ENCODE measurements at places on chromosomes 16 and 17.

DNA sequence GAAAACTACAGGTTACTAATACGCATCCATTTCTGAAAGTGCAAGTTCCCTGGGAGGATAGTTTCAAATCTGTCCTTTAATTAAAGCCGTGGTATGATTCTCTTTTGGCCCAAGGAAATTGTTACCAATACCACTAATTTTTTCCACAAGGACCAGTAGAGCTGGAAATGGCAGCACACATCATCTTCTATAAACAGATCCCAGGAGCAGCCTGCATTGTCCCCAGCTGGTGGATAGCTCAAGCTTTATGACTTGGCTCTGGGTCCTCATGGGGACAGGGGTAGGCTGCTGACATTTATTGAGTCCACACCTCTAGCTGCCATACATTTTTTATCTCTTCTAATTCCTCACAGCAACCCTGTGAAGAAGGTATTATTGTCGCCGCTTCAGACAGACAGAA lies 35.8 kb upstream of the BHLHA9 start:
- DNase-seq, result no peak

DNA sequence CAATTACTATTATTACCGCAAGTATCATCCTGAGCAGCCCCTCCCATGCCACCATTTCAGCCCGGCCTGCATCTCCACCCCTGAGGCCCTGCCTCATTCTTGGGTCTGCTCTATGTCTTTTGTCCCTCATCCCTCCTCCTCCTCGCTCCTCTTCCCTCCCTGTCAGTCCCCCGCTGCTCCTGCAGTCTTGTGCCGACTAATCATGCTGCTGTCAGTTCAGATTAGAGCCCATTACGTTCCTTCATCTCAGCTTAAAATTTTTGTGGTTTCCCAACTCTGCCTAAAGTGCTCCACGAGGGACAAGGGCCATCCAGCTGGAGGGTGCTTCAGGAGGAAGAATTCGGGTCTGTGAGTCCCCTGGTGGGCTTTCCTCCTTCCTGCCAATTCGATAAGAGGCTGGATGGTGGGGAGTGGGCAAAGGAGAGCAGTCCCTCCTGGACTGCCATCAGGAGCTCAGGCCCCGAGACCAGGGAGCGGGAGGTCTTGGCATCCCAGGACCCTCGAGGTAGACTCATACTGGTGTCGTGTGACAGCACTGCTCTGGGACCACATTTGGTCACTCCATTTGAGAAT lies 32.9 kb upstream of the GOSR2 start:
- peak; percentile 47 for DNase-seq

- no peak for DNase-seq
Measured at GRCh38 chr17:59954856-59955255, 9.7 kb downstream of the RNFT1 start.

- no peak for DNase-seq
Measured at GRCh38 chr17:1920948-1921351, 91.1 kb downstream of the RPA1 start.

- DNase-seq, result no peak
Measured at GRCh38 chr17:57766318-57766943, 21.3 kb upstream of the CCDC182 start.

DNA sequence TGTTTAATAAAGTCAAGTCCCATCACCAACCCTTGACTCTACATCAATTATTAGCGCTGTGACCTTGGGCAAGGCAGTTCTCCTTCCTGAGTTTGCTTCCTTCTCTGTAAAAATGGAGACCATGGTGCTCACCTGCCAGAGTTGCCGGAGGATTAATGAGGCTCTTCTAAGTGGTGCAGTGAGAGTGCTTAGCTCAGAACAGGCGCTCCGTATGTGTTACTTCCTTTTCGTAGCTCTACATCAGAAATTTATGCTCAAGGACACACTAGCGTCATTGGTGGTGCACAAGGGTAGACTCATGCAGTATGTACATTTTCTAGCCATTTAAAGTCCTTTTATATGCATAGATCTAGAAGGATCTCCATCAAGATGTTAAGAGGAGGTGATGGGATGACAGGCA lies 17.4 kb upstream of the CMIP start:
- DNase-seq, result peak; percentile 47

- no peak for DNase-seq
Measured at GRCh38 chr17:56432443-56432842, 161.1 kb upstream of the NOG start.

DNA sequence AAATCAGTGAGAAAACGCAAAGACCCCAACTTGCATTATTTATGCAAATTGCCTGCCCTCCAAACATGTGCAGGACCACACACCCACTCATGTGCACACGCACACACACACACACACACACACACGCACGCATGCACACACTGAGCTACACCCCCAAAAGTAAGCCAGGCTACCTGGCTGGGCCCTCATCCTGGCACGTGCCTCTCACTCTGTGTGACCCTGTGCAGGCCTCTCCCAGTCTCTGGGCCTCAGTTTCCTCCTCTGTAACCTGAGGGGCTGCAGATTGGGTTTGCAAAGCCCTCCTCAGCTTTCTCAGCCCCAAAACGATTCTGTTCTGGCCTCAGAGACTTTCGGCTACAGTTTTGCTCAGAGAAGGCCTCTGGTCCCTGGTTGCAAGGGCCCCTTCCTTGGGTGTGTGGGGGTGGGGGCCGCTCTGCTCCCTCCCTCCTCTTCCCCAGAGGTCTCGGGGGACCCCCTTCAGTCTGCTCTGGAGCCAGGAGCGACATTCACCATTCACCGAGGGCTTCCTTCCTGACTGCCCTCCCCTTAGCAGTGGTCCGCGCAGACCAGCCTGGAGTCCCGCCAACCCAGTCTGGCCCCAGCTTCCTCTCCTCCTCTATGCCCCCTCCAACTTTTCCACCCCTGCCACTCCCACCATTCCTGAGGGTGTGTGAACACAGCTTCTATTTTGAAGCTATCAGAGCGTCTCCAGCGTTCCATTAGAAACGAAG lies 5.4 kb upstream of the PIK3R6 start:
- no peak for DNase-seq

- no peak for DNase-seq
Measured at GRCh38 chr16:54090602-54091001, 196.0 kb downstream of the IRX3 start.

- no peak for DNase-seq
Measured at GRCh38 chr17:59520251-59520650, 45.2 kb upstream of the DHX40 start.

DNA sequence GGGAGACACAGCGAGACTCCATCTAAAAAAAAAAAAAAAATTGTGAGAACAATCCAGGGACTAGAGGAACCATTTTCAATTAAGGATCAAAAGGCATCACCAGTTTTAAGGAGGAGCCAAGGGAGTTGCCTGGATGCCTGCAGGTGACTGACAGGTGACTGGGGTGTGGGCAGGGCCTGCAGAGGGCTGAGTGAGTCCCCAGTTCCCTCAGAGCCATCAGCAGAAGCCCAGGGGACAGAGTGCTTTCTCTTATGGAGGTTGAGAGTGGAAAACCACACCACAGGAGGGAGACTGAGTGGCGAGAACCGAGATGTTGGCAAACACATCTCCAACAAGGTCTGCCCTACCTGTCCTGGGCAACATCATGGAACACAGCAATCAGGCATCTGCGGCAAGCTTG lies 27.1 kb upstream of the CREBBP start:
- DNase-seq, result no peak

DNA sequence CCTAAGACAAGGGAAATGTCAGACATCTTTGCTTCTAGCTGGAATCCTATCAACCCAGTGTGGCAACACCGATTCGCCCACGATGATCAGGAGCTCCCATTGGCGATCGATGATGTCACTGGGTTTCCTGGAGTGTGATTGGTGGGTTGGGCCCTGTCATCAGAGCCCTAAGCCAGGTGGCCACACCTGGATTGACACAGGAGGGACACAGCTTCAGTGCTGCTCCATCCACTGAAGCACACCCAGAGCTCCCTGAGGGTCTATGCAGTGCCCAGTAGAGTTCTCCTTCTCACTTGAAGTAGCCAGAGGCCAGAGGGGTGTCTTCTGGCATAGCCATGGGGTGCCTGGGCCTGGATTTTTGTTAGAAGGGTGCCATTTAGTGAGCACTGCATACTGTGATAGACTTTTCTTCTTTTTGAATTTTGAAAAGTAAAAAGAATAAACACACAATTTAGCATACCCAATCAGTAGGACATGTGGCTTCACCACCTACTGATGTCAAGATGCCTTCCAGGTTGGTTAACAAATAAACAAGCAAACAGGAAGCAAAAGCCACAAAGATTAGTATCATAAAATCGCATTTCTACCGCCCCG lies 77.6 kb downstream of the CMIP start:
- DNase-seq, result no peak

- DNase-seq, result no peak
Measured at GRCh38 chr17:53807286-53807685, 15.4 kb upstream of the KIF2B start.

- no peak for DNase-seq
Measured at GRCh38 chr17:34493917-34494316, 85.5 kb upstream of the TMEM132E start.

DNA sequence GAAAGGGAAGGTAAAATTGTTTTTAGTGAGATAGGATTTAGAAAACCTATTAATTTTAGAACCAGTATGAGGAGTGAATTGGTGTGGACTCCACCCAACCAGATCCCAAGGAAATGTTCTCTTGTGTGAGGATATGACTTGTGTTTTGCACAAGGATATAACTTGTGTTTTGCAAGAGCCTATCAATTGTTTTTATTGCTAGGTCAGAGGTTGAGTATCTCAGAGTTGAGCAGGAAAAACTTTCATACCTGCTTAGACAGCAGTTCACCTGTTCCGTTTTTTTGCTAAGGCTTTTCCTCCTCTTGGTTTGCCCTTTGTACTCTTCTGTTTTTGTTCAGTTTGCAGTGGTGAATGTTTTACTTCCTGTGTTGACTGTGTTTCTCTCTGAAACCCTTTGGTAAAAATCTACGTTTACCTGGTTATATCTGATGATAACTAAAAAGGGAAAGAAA lies 5.1 kb downstream of the NBR1 start:
- no peak for DNase-seq

GRCh38 chr16:4136229-4136813 lies 20.1 kb upstream of the ADCY9 start:
- DNase-seq, result no peak

DNA sequence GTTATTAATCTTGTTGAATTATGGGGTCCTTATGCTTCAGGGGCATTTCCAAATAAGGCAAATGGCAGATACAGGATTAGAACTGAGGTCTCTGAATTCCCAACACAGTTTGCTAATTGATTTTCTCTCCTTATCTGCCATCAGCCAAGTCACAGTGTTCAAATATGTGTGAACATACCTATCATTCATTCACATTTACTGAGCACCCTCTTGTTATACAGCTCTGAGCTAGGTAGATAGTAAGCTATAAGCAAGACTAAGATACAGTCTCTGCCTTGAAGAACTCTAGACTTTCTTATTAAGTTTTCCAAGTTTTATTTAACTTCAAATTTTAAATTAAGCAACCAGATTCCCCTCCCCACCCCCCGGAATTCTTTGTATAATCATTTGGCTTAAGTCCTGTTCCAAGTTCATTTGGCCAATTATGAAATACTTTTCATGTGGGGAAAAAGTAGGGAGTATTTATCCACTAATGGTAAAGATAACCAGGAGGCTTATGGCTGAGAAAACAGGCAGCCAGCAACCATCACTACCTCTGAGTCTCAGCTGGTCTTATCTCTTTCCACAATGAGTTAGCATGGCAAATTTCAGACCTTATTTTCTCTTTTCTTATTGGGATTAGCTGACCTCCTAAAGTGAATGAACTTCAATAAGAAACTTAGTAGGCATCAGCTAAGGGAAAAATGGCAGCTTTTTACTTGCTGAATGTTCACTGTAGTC lies 31.4 kb upstream of the CORO6 start:
- DNase-seq, result no peak

DNA sequence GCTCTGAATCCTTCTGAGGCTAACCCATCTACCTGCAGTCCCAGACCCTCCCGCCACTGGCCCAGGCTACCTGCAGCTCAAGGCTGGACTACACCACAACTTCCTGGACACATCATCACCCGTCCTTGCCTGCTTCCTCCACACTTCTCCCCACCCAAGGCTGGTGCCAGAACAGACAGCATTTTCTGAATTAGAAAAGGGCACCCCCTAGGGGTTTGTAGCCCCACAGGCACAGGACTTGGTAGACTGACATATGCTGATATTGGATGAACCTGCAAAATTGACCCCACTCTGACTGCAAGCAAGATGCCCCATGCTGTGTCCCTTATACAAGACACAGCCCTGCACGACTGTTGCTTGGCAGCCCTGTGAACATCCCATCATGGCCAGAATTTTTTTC lies 271.5 kb upstream of the C16orf82 start:
- DNase-seq, result no peak

DNA sequence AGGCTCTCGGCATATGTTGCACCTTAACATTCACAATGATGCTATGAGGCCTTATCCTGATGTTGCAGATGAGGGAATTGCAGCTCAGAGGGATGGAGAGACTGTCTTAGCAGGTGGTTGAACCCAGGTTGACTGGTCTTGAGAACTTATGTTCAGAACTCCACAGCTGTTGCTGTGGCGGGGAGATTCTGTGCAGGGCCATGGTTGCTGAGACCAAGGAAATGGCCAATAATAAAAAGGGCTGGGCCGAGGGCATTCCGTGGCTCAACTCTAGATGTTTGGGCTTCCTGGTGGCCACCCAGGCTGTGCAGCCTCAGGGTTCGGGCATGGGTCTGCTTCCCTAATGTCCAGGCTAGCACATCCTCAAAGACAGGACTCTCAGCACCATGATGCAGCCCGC lies 5.9 kb downstream of the KSR1 start:
- DNase-seq, result no peak

GRCh38 chr17:63514477-63514876 lies 8.7 kb upstream of the KCNH6 start:
- peak; percentile 53 for DNase-seq

- DNase-seq, result no peak
Measured at GRCh38 chr16:23901178-23902033, 65.6 kb downstream of the PRKCB start.

GRCh38 chr16:49085686-49086085 lies 196.0 kb downstream of the CBLN1 start:
- DNase-seq, result no peak

- no peak for DNase-seq
Measured at GRCh38 chr17:68783861-68784260, 171.3 kb downstream of the ABCA8 start.

GRCh38 chr17:48604770-48605329 lies at the start of gene HOXB6:
Gene HOXB6, minus strand, starts transcription at chr17:48604986. Its CDS starts 6,836 bp downstream, at chr17:48598150.
- DNase-seq, result no peak

- DNase-seq, result peak; percentile 47
Measured at GRCh38 chr17:61402978-61403800, 3.5 kb downstream of the TBX2 start.

- no peak for DNase-seq
Measured at GRCh38 chr17:8227238-8227581, 16.8 kb upstream of the AURKB start.

GRCh38 chr16:57804111-57804837 lies 2.0 kb upstream of the KIFC3 start:
- DNase-seq, result no peak

GRCh38 chr16:54505549-54506213 lies 219.1 kb upstream of the IRX3 start:
- DNase-seq, result no peak

GRCh38 chr17:40452216-40452787 lies 9.1 kb downstream of the IGFBP4 start:
- DNase-seq, result no peak

GRCh38 chr16:1208239-1208830 lies 16.7 kb downstream of the TPSG1 start:
- no peak for DNase-seq

All from DMS79 (cell line).